ENCODE measurements at places on chromosomes 3 and 15.

DNA sequence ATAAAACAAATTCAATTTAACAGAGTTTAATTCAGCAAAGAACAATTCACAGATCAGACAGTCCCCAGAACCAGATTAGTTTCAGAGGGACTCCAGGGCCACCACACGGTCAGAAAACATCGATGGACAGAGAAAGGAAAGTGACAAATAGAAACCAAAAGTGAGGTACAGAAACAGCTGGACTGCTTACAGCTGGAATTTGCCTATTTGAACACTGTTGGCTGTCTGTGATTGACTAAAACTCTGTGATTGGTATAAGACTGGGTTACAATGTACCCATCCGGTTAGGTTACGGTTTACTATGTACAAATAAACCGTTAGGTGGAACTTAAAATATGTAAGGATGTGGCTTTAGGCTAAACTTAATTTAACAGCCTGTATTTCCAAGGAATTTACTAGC, 30.3 kb downstream of the MOBP start:
- DNase-seq = no peak

- DNase-seq = no peak
Measured at GRCh38 chr15:71752604-71753289, 57.6 kb upstream of the NR2E3 start.

- DNase-seq = no peak
Measured at GRCh38 chr3:56929809-56930615, 128.3 kb upstream of the ARHGEF3 start.

DNA sequence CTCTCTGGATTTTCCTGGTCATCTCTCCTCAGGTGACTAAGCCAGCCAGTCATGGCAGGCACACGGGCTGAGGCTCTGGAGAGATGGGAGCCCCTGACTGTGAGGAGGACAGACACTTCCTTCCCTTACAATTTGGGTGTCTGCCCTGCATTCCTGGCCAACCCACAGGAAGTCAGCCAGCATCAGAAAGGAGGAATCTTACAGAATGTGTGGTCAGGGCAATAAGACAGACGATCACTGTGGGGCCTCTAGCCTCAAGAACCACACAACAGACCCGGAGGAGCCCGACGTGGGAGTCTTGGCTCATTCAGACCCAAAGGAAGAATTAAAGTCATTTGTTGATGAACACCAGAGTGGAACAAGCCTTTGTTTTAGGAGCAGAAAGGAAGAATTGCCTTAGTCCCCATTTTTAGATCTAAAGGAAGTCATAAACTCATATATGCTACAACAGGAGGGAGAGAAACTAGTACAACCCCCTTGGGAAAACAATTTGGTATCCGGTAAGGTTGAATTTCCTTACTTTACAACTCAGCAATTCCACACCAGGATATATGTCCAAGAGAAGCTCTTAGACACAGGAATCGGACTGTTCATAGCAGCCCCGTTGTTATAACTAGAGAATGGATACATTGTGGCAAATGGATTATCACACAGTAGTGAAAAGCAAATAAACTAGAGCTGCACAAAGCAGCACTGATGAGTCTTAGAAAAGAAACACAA, 62.2 kb downstream of the ABTB1 start:
- DNase-seq = no peak
